Kidney (tissue), 22 donors: ENCODE measurements at places on chromosomes 6 and 20.
A peak's percentile ranks its signal among the peaks of the same experiment; 100 is the strongest.

- H3K36me3 ChIP-seq, result no peaks in the 10 kb centered on the region
- H3K27me3 ChIP-seq, result no peaks in the 10 kb centered on the region
- no peaks in the 10 kb centered on the region for H3K4me1 ChIP-seq
- H3K4me3 ChIP-seq, result no peak overlapping the region
Measured at GRCh38 chr6:11969092-11969491, 43.0 kb upstream of the HIVEP1 start.

- no peak overlapping the region for H3K27ac ChIP-seq
- peaks cover 3% of the 10 kb centered on the region for H3K4me1 ChIP-seq
- H3K27me3 ChIP-seq, result peaks cover 64% of the 10 kb centered on the region
- peak; percentile 72 for DNase-seq
- no peaks in the 10 kb centered on the region for H3K36me3 ChIP-seq
- no peak overlapping the region for H3K4me3 ChIP-seq
Measured at GRCh38 chr6:149938571-149939355, 3.1 kb upstream of the ULBP2 start.

GRCh38 chr6:56374841-56375369 lies 127.5 kb upstream of the COL21A1 start:
- no peaks in the 10 kb centered on the region for H3K27me3 ChIP-seq
- H3K27ac ChIP-seq, result no peak overlapping the region
- no peaks in the 10 kb centered on the region for H3K36me3 ChIP-seq
- H3K4me1 ChIP-seq, result peaks cover 19% of the 10 kb centered on the region
- DNase-seq, result no peak

GRCh38 chr20:39627765-39628164 lies 665.6 kb downstream of the DHX35 start:
- H3K27me3 ChIP-seq, result no peaks in the 10 kb centered on the region
- DNase-seq, result no peak
- no peaks in the 10 kb centered on the region for H3K36me3 ChIP-seq
- H3K27ac ChIP-seq, result no peak overlapping the region
